AG10803 (cell line): ENCODE measurements at places on chromosomes 1 and 21.

DNA sequence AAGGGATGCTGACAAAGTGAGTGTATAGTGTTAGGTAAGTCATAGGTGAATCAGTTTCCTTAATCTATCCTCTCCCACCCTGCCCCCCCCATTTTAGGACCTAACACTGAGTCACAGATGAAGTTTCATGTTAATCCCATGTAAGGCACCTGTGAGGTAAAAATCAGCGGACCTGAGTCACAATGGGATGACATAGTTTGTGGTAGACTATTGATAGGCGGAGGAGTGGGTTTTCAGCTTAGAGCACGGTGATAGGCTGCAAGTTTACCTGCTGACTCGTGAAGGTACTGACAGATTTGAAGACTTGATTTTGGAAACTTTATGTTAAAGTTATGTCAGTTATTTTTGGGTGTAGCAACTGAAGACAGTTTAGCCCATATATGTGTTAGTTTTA is 1.7 kb downstream of the TOR1AIP1 start:
- DNase-seq, result no peak

GRCh38 chr21:29235714-29236197 is 63.0 kb upstream of the BACH1 start:
- no peak for DNase-seq

DNA sequence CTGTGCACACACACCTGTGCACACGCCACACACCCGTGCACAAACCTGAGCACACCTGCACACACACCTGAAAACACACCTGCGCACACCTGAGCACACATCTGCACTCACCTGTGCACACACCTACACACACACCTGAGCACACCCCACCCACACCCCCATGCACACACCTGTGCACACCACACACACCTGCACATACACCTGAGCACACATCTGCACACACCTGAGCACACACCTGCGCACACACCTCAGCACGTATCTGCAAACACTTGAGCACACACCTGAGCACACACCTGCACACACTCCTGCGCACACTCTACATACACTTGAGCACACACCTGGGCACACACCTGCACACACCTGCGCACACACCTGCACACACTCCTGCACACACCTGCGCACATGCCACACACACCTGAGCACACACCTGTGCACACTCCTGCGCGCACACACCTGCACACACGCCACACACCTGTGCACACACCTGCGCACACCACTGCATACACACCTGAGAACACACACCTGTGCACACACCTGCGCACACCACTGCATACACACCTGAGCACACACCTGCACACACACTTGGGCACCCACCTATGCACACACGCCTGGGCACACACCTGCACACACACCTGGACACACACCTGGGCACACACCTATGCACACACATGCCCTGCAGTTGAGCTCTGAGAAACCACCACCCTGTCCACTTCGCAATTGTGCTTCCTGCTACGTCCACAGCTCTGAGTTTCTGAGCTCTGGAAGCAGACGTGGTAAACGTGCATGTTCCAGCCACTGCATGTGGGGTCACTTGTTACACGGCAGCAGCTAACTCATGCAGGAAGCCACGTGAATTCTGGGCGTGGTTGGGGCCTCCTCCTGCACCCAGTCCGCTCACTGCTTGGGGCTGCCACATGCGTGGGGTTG is 8.0 kb upstream of the C1orf159 start:
- DNase-seq, result peak; percentile 48

- no peak for DNase-seq
These were observed 46.0 kb upstream of the OLIG2 start for GRCh38 chr21:32979598-32980268.
